ENCODE measurements at places on chromosomes 3 and 15. TPM values are rescaled to one million over a fixed set of nuclear protein-coding genes. Genes with fewer than 3 reads are reported as not detected.

Gene LPCAT4
- total RNA-seq, result 64.5 TPM

Gene RBMS3
- 0.94 TPM for total RNA-seq

Gene THSD4
- total RNA-seq, result 21.1 TPM

Gene MUC4
- total RNA-seq, result not detected

Gene SNAP23
- 18.0 TPM for total RNA-seq

Gene RAB7A
- total RNA-seq, result 172 TPM

Gene RGMA
- total RNA-seq, result 0.18 TPM

Gene DUOXA2
- total RNA-seq, result not detected

Gene CFAP100
- not detected for total RNA-seq

Gene ZKSCAN7
- total RNA-seq, result not detected

Gene SLC6A11
- 0.03 TPM for total RNA-seq

Gene MIX23
- 52.6 TPM for total RNA-seq

Gene C3orf52
- 11.5 TPM for total RNA-seq

Gene NPAP1
- total RNA-seq, result not detected

Gene ITIH4
- total RNA-seq, result 1.4 TPM

Gene TTC23
- total RNA-seq, result 11.0 TPM

Gene IL17RC
- 12.9 TPM for total RNA-seq

Gene HYAL3
- total RNA-seq, result 7.8 TPM

Gene CHRM5
- 0.01 TPM for total RNA-seq

Gene RASL12
- 0.09 TPM for total RNA-seq

Gene ARGFX
- not detected for total RNA-seq

Gene SNX22
- total RNA-seq, result 0.96 TPM

Gene SLC12A1
- not detected for total RNA-seq

Gene SPTSSB
- not detected for total RNA-seq

Gene SPESP1
- total RNA-seq, result not detected

Gene RAB5A
- 39.1 TPM for total RNA-seq

Gene DLEC1
- total RNA-seq, result 0.06 TPM

Data from A549 treated with CpdA at 1 μM for 4 hours (cell line).